NCI-H524 (cell line): ENCODE measurements at places on chromosomes 13 and 19.

GRCh38 chr19:21585281-21585890 is 80.0 kb downstream of the ZNF429 start:
- no peak for DNase-seq

- DNase-seq = no peak
Measured at GRCh38 chr19:42552086-42553065, 24.1 kb upstream of the CEACAM1 start.

GRCh38 chr13:57865600-57866294 is 234.2 kb downstream of the PCDH17 start:
- no peak for DNase-seq

GRCh38 chr13:29362849-29363604 is 232.5 kb downstream of the SLC7A1 start:
- DNase-seq = peak; percentile 87

- no peak for DNase-seq
Measured at GRCh38 chr13:23777575-23777870, 111.7 kb downstream of the MIPEP start.

- no peak for DNase-seq
Measured at GRCh38 chr19:3210347-3211017, 14.0 kb upstream of the CELF5 start.

GRCh38 chr13:99058527-99059495 is 80.9 kb upstream of the DOCK9 start:
- DNase-seq = no peak

GRCh38 chr13:69373747-69374425 is 733.7 kb upstream of the ATXN8OS start:
- DNase-seq = peak; percentile 32

- no peak for DNase-seq
Measured at GRCh38 chr19:45568732-45569131, 15.9 kb downstream of the OPA3 start.

DNA sequence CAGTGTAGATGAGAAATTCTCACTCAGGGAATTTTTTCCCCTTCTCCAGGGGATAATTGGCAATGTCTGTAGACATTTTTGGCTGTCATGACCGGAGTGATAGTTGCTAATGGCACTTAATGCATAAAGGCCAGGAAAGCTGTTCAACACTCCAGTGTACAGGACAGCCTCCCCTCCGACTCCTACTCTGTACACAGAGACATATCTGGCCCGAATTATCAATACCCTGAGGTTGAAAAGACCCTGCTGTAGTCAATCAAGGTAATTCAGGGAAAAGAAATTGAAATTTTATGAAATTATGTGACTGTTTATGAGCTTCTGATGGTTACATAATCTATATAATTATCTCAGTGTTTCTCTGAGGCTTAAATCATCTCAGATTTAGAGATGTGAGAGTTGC is 720.7 kb downstream of the OLFM4 start:
- no peak for DNase-seq

DNA sequence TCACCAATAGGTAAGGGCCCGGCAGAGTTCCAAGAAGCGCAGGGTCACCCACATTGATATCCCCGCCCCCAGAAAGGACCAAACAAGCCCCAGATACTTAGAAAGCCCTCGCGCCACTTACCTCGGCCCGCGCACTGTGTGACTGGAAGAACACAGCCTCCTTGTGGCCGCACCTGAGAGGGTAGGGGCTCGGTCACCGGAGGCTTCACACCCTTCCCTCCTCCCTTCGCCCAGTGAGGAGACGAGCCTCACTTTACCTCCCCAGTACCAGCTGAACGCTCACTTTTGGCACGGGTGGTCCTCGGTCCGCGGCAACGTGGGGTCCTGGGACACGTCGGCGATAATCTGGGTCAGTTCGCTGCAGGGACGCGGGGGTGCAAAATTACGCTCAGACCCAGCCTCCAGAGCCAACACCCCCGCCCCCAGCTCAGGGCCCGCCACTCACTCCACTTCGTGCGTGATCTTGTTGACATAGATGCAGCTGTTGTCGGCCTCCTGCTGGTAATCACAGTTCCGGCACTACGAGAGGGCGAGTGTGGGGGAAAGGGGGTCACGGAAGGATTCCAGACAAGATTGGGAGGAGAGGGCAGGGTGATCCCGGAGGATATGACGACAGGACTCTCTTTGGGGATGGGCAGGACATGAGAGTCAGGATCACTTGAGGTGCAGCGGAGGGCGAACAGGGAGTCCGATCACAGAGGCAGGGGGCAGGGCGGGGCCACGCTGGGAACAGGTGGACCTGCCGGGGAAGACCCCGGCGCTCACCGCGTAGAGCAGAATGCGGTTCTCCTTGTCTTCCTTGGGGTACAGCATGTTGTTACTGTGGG is 568 bp downstream of the POLR2I start:
- DNase-seq = peak; percentile 64

GRCh38 chr13:60020288-60020687 is 143.4 kb downstream of the DIAPH3 start:
- DNase-seq = no peak

DNA sequence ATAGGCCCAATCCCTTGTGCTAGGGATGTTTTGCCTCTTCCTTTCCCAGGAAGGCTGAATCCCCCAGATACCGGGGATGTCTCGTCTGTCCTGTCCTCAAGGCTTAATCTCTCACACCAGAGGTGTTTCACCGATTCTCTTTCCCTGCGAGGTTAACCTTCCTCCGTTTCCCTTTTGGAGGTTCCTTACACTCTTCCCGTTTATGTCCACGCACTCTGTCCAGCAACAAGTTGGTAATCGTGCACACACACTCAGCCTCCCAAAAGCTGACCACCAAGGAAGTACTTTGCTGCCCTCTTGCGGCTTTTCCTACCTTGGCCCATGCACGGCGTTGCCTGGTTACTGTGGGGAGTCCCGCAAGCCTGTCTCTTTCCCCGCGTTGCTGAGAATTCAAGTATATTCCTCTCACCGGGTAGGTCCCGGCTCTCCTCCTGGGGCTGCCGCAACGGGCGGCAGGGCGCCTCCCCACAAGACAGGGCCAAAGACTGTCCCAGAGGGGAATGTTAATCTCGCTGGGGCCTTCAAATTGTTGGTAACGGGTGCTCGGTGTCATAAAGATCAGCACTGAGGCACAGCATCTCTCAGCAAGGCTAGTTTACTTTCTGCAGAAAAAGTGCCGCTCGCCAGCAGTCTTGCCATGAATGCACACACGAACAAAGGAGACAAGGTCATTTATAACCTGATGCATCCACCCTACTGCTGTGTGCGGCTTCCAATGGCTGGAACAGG is 36.7 kb upstream of the CD177 start:
- DNase-seq = peak; percentile 10

DNA sequence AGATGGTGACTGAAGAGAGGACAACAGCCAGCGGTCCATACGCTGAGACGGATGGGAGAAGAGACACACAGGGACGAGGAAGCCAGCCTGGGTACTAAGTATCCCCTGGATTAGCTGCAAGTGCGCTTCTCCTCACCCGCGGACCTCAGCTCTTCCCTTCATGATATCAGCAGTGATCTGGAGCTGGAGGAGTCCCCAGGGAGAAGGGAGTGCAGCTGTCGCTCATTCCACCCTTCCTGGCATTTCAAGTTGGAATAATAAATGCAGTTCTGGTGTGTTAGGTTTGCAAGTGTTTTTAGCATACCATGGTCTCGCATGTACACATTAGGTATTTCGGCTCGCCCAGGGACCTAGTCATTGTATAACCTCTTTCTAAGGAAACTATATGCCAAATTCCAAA is 88.5 kb upstream of the C1QTNF9B start:
- peak; percentile 96 for DNase-seq

- no peak for DNase-seq
Measured at GRCh38 chr13:48304143-48304876, 759 bp downstream of the RB1 start.

DNA sequence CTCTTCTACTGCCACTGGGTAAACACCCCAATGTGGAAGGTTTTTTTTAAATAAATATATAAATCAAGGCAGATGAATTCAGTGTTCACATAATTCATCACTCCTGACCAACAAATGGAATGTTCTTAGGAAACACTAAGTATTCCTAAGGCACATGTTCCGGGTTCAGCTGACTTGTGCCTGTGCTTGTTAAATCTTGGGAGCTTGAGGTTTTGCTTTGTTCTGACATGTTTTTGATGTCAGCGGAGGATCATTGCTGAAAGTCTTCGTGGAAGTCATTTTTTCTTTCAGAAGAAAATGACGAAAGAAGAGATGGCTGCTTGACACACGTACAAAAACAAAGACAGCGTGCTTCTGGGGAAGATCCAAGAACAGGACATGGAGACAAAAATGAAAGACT is 185.8 kb downstream of the MZT1 start:
- no peak for DNase-seq

GRCh38 chr13:92175330-92175729 is 776.9 kb downstream of the GPC5 start:
- DNase-seq = peak; percentile 51

GRCh38 chr13:63403733-63404132 is 1988.1 kb upstream of the PCDH20 start:
- no peak for DNase-seq

DNA sequence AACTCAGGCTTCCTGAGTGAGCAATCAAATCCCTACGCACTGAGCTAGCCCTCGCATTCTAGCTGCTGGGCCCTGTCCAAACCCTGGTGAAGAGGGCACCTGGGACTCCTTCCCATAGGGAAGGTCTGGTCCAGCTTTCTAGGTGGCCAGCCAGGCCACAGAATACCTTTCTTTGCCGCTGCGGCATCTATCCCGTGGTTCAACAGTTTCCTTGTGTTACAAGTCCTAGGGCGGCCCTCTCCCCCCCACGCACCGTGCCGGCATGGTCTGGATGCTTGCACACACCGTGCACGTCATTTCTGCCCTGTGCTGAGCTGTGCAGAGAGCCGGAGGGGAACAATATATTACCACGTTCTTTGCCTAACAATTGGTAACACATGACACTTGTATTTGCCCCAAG is 164.6 kb upstream of the TSHZ3 start:
- no peak for DNase-seq

DNA sequence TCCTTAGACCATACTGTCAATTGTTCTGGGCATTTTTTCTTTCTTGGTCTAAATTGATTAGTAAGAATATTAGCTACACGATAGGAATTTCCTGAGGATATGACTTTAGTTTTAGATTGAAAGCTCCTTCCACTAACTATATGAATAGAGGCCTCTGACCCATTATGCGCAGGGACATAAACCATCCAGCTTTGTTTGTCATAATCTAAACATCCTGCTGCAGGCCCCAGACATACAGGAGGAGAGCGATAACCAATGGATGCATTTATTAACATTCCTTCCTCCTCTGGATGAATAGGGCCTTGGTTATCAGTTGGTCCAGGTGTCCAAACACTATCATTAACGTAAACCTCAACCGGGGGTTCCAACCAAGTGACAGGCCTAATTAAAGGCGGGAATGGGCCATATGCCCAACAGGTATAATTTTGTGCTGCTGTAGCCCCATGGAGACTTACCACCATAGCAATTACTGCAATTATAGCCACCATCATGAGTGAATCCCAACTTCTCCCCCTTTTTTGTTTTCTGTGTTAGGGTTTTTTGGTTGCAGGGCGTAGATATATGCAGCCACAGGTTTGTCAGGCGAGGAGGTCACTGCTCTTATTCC is 32.6 kb downstream of the CLEC4M start:
- no peak for DNase-seq

DNA sequence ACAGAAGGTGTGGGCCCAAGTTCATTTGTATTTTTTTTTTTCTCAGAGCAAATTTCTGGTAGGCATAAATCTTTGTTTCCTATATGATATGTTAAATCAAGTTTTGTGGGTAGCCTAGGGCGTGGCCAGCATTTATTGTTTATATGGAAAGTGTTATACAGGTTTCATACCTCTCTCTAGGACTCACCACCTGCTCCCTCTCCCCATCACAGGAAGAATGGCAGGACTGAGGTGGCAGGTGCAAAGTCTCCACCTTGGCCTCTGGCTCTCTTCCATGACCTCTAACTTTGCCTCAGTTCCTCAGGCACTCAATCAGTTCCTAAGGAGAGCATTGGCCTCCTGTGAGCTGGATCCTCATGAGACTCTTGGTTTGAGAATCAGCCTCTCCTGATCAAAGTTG is 172.3 kb upstream of the TSC22D1 start:
- no peak for DNase-seq

DNA sequence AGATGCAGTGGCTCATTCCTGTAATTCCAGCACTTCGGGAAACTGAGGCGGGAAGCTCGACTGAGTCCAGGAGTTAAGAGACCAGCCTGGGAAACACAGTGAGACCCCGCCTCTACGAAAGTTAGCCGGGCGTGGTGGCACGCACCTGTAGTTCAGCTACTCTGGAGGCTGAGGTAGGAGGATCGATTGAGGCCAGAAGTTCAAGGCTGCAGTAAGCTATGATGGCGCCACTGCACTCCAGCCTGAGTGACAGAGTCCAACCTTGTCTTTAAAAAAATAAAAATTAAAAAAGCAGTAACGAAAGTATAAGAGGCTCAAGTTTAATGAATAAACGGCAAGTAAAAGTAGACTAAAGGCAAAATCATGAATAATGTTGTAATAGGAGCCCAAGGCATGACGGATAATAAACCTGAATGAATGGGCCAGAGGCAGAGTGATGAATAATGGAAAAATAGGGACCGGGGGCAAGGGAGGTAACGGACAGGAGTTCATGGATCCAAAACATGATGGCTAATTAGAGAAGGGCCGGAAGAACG is 1.2 kb upstream of the TOMM40 start:
- DNase-seq = no peak

DNA sequence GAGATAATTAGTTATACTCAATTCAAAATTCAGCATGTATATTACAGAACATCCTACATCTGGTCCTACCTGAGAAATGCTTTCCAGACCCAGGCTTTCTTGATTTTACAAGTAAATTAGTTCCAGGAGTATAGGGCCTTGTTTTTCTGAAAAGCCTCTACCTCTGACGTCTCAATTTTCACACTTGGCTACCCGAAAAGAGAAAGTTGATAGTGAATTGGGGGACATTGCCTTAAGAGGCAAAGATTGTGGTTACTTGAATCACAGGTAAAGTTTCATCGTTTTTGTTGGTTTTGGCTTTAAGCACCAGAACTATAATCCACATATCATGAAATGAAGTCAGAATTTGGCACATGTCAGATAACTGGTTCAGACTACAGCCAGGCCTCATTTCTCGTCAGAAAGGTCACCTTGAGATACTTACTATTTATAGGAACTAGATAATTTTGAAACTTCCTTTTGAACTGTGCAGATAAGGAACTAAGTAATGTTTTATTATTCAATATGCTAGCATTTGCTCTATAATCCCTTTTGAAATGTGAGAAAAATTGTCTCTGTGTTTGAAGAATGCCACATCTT is 30.8 kb downstream of the FAM124A start:
- DNase-seq = no peak

- peak; percentile 46 for DNase-seq
Measured at GRCh38 chr13:103883164-103883563, 816.9 kb upstream of the SLC10A2 start.
